ENCODE measurements at places on chromosomes 5 and 9.

DNA sequence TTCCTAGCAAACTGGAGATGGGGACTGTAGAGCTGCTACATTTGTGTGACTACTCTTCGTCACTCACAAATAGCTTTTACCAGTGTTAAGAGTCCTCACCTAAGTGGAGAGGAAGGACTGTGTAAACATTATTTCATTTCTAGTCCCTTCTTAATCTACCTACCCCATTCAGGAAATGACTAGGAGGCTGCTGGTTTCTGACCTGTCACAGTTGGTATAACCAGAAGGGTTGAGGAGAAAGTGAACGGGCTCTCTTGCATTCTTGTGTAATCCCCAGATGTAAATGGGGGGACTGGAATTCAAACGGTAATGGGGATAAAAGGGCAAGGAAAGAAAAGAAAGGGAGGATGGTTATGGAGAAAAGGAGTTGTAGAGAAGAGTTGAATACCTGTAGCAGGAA, 35.4 kb upstream of the BNIP1 start:
- DNase-seq, result no peak

DNA sequence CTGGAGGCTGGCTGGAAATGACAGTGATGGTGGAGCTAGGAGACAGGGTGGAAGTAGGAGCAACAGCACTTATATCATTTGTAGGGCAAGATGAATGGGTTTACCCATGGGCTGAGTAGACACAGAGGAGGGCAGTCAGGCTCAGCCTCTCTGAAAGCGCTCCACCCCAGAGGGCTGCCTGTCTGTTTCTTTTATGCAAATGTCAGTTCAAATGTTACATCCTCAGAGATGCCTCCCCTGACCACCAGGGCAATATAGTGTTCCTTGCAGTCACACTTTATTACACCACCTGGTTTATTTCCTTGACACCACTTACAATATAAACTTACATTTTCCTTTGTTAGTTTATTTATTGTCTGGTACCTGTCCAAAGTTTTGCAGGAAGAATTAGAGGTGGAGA, 159.5 kb upstream of the IL12B start:
- DNase-seq, result no peak

- DNase-seq, result no peak
Measured at GRCh38 chr5:146079695-146080373, 25.5 kb downstream of the PLAC8L1 start.

DNA sequence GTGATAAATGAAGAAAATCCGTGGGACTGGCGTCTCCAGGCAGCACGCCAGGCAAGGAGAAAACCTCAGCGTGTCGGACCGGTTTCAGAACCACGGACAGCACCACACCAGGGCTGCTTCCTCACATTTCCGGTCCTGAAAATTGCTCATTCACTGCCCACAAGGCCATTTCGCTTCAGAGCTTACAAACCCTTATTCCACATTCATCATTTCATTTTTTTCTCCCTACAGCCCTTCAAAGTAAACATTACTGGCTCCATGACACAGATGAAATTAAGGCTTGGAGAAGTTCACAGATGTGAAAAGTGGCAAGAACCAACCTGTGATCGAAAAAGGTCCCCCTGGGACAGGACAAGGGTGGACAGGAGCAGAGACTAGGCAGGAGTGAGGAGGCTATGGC, 1.5 kb upstream of the GPRIN1 start:
- DNase-seq, result peak; percentile 30

- no peak for DNase-seq
Measured at GRCh38 chr5:6066016-6066415, 312.3 kb downstream of the MED10 start.

- no peak for DNase-seq
Measured at GRCh38 chr5:5605170-5605764, 182.8 kb downstream of the ICE1 start.

- no peak for DNase-seq
Measured at GRCh38 chr9:14320271-14321181, 6.6 kb upstream of the NFIB start.

DNA sequence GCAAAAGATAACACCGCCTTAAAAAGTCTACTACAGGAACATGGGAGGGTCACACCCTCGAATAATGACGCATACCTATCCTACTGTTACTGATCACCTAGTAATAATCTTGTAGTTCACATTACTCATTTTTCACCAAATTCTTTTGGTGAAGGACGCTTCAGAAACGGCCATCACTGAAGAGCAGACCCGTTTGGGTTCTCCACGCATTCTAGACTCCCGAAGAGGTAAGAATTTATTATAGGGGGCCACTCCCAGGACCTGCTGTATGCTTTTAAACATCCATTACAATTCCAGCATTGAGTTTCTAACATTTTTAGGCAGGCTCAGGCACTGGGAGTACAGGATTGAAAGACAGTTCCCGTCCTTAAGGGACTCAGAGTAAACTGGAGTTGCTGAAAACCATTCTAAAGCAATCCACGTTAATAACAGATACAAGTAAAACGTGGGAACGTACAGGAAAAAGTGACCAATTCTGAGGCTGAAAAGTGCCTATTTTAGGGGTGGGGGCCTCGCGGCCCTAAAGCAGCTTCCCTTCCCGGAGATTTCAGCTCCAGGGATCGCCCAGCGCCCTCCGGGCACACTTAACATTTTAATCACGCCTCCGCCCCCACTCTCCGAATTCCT, at the start of gene FER:
TSS of gene FER (plus strand) at position 124 of the 627 bp plus-strand sequence. CDS start 50,286 bp downstream, outside the sequence.
- DNase-seq, result peak; percentile 28

DNA sequence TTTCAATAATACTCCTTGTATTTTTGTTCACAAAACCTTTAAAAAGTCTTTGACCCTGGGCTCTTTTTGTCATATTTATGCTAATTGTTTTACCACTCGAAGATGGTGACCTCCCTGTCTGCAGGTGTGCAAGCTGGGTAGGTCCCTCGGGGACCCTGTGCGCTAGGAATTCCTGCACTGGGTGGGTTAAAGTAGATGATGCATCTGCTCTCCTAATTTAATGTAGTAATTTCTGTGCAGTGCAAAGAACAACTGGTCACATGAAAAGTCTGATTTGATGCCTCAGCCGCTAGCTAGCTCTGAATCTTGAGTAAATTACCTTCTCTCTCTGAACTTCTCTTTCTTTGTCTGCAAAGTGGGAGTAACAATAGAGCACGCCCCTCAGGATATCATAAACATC, 139.1 kb upstream of the OTULINL start:
- DNase-seq, result no peak

GRCh38 chr9:8904771-8905515, 1105.4 kb upstream of the DMAC1 start:
- no peak for DNase-seq

GRCh38 chr5:16412556-16412955, 53.0 kb downstream of the ZNF622 start:
- DNase-seq, result no peak

GRCh38 chr5:1521671-1522600, 1.8 kb downstream of the LPCAT1 start:
- peak; percentile 54 for DNase-seq

- DNase-seq, result no peak
Measured at GRCh38 chr5:57695179-57695578, 212.6 kb upstream of the ACTBL2 start.

GRCh38 chr9:72169178-72169577, 19.9 kb downstream of the GDA start:
- no peak for DNase-seq

Measured in amniotic stem cell (primary cell).